CD4-positive, CD25-positive, alpha-beta regulatory T cell (primary cell): ENCODE measurements at places on chromosomes 1 and 21.

DNA sequence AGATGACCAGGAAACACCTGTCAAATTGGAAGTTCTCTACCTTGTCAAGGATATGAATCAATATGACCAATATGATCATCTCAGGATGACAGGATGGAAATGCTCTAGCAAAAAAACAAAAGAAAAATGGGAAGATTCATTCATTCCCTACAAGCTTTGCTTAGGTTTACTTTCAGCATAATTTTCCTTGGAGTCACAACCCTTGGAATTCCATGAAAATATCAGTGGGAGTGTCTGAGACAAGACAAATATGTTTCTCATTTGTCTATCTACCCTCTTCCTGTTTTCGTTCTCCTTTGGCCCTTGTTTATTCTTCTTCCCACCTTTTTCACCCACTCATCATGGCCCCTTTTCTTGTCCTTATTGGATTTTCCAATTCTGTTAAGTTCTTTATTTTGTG lies 50.6 kb downstream of the COLGALT2 start:
- DNase-seq: no peak

DNA sequence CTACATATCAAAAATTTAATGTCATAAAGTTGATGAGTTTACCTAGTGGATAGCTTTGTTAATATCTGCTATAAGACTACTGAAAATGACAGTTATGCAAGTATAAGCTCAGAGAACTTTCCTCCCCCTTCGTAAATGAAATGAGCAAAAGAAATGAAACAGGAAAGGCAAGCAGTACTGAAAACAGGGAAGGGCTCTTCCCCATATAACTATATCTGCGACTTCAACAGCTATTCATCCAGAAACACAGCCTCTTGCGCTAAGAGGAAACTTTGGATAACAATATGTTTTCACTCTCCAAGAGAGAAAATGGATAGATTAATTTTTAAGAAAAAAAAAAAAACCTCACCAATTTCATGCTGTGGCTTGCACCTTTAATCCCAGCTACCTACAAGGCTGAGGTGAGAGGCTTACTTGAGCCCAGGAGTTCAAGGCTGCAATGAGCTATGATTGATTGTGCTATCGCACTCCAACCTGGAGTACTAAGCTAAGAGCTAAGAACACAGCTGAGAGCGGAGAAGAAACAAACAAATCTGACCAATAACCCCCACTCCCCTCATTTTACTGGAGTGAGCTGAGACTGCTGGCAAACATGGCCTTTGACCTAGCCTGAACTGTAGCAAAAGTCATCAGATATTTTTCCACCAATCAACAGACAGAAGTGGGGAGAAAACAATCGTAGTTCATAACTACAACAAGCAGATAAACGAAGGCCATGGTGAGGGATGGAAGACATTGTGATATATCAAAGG lies 29.0 kb downstream of the METTL18 start:
- DNase-seq: no peak

- DNase-seq: peak; percentile 57
Observed at GRCh38 chr1:111032295-111032897, 68.7 kb upstream of the LRIF1 start.

DNA sequence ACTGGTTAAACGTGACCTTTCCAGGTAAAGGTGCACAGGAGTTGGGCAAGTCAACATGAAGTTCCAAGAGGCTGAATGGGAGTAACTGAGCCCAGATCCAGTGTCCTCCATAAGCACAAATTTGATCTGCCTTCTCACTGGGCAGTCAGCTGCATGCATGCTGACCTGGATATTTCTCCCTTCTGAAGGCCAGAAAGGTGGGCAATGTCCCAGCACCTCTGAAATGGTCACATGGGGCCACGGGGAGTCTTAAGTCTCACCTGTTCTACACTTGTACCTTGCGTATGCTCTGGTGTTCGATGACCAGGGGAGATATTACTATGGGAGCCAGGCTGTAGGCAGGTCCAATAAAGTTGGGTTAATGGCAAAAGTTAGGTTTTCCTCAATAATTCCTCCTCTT lies 240.2 kb downstream of the SIPA1L2 start:
- no peak for DNase-seq

DNA sequence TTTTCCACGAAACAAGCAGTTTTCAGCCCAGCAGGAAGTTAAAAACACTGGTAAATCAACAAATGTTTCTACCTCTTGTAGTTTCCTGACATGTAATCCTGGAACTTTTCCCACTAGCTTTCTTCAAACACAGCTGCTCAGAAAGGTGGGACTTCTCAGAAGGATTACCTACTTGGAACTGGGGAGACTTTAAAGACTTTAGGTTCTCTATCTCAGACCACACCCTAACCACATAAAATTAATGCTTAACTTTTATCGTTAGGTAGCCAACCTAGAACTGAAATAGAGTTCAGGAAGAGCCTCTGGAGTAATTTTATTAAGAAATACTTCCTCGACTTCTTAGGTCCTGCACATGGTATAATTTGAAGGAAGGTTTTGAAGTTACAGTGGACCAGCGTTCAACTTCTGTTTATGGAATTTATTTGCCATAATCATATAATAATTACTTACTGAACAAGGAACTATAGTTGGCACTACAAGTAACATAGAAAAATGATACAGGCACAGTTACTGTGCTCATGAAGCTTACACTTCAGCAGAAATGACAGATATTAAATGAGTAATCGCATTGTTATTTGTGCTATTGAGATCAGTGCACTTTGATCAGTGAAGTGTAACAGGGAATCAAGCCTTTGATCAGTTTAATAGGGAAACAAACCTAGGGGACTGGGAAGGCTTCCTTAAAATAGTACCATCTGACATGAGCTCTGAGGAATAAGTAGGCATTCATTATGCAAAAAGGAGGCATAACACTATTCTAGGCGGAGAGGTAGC lies at the start of gene BCL2L15:
Gene BCL2L15 (minus strand): TSS at position 180 of the 774 bp plus-strand sequence. CDS start 206 bp downstream, outside the sequence.
- DNase-seq: peak; percentile 32

GRCh38 chr1:27588256-27589232 lies 15.4 kb downstream of the AHDC1 start:
- DNase-seq: no peak

DNA sequence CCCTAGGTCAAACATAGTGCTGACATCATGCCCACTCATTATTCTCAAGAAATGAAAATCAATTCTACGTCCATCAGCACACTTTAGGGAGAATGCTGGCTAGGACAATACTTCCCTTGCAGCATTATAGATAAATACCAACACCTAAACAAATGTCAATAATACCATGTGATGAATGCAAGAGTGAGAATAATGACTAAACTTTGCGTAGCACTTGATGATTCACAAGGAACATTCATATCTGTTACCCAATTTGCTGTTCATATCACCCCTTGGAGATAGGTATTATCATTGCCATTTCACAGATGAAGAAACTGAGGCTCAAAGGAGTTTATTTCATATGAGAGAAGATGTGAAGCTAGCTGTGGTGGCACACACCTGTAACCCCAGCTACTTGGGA lies 24.8 kb upstream of the EPS15 start:
- DNase-seq: no peak

DNA sequence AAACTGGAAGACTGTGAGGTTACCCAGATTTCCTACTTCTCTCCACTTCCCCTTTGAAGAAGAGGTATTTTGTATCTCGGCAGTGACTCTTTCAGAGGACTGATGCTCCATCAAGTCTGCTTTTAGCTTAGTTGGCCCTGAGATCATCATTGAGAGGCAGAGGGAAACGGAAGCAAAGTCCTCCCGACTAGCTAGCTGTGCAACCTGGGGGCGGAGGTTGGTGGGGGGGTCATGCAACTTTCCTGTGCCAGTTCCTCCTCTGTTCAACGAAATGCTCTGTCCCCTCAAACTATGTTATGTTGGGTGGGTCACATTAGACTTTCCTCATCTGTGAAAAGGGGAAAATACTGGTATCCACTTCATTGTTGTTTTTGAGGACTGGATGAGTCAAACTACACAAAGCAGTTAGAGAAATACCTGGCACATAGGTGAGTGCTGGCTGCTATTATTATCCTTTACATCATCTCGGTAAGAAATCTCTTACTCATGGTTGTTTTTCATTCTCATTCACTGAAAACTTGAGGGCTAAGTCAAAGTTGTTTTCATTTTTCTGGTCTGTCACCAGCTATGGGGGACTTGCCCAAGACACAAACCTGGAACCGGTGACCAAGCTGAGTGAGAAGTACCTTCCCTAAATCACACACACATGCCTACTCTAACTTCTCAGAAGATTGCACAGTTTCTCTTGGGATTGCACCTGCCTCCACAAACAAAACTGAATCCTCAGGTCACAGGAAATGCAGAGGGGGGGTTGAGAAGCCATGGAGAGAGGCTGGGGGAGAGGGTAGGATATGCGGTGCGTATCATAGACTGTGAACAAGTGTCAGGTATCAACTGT lies 83.3 kb downstream of the ABCA4 start:
- no peak for DNase-seq

DNA sequence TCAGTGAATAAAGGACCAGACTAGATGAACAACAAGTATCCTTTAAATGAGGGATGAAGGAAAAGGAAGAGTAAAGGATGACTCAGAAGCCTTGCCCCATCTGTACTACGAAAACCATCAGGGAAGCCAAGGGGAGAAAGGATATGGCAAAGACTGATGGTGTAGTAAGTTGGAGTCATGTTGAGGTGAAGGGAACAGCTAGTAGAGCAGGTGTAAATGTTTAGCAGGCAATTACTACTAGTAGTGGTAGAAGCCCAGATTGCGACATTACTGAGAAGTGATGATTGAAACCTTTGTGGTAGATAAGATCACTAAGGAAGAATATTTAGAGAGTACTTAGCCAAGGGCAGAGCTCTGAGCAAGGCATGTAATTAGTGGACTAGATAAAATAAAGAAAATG lies 84.0 kb downstream of the PHTF1 start:
- no peak for DNase-seq

DNA sequence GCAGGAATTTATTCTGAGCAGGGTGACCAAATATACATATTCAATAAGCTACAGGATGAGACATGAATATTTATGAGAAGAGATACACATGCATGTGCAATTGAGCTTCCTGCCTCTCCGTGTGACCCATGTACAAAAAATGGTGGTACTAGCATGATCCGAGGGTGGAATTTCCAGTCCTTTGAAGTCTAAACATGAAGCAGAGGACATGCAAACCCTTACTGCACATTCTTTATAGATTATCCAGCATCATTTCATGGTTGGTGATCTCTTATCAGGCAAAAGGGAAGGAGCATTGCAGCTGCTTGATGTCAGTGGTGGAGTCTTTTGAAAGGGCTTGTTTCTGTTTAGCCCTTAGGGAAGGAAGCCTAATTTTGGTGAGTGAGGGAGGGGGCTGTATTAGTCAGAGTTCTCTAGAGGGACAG lies 448.6 kb downstream of the SETD4 start:
- DNase-seq: no peak

- DNase-seq: no peak
Observed at GRCh38 chr1:223076362-223076761, 66.7 kb downstream of the TLR5 start.
